ENCODE measurements at places on chromosomes 12 and 14.

DNA sequence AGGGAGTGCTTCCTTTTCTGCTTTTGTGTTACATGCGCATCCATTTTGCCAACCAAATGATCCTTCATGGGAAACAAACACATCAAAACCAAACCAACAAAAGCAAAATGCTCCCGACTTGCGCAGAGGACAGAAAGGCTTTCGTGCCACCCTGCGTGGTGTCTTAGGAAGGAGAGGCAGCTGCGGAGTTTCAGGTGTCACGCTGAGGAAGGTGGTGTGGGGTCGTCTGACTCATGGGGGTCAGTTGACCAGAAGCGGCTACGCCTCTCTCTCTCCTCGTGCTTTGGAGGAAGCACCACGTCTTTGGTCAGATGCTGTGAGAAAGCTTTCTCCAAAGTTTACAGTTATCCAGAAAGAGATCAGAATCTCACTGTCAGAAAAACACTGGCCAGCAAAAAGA lies 7.9 kb downstream of the EMP1 start:
- DNase-seq = no peak

DNA sequence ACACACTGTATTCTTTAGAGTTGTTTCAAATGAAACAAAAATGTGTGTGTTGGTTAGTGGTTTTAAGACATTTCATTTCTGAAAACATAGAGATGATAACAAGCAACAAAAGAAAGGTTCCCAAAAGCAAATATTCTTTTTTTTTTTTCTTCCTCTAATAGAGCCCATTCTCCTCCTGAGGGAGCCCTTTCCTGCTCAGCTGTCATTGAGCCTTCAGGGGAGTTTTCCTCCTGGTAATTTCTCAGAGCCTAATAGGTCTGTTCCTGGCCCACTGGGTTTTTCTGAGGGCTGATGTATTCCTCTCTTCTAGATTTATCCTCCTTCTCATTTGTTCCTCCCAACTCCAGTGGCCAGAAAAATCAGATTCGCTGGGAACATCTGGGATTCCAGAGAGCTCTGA lies 654.5 kb downstream of the NOVA1 start:
- no peak for DNase-seq

DNA sequence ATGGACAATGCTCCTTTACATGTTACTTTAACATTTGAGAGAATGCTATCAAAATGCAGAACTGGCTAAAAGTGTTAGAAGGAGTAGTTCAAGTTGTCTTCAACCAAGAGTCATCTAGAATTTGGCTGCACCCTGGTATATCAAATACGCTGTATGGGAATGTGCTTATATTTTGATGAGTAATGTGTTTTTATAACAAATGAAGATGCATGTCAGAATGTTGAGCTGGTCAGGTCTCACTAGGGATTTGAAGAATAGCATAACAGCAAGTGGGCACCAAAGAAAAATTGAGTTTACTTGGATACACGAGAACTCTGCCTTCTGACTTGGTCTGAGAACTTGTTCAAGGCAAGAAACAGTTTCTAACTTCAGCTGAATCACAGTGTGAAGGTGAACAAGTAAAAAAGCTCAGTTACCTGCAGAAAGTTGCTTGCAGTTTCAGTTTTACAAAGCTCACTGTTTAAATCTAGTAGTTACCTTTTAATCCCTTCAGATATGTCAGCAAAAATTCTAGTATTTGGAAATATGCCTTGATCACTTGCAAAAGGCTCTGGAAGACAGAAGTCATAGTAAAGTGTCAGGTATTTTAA lies 82.3 kb downstream of the PDE3A start:
- no peak for DNase-seq

- DNase-seq = no peak
These were observed 73.4 kb downstream of the FRMD6 start for GRCh38 chr14:51725061-51725460.

GRCh38 chr12:89857652-89858274 lies 149.1 kb upstream of the ATP2B1 start:
- DNase-seq = no peak

GRCh38 chr12:127401536-127401935 lies 865.4 kb upstream of the TMEM132C start:
- DNase-seq = no peak

- no peak for DNase-seq
These were observed 313.5 kb upstream of the KITLG start for GRCh38 chr12:88893801-88894200.

- DNase-seq = no peak
These were observed 988.6 kb upstream of the TMEM132C start for GRCh38 chr12:127278351-127278750.

DNA sequence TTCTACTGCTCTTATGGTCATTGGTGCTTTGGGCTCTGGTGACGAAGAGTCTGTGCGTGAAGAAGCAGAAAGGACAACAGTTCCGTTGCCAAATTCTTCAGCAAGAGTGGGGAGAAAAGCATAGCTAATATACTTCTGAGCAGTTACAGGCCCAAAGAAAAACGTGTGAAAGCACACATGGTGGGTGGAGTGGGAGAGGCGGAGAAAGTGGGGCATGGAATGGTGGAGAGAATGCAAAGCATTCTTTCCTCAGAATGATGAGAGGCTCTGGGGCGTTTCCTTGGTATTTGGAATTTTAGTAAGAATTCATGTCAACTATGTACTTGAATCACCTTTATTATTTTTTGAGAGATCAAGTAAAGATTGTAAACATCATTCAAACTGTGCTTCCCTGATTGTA lies 396.1 kb downstream of the NAV3 start:
- no peak for DNase-seq

- no peak for DNase-seq
These were observed 64.7 kb upstream of the ESRRB start for GRCh38 chr14:76311079-76311758.

Data from right lung (tissue), 10 donors.